ENCODE measurements at places on chromosomes 16 and 17.

DNA sequence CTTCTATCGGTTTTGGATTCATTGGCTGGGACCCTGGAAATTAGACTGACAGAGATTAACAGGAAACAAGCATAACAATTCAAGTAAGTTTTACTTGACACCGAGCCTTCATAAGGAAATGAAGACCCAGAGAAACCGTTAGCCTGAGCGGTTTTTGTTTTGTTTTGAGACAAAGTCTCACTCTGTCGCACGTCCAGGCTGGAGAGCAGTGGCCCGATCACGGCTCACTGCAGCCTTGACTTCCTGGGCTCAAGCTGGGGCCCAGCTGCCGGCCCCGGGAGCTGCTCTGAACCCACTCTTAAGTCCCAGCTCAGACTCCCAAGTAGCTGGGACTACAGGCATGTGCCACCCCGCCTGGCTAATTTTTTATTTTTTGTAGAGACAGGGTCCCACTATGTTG lies 321.3 kb downstream of the SEC14L1 start:
- no peak for DNase-seq

- DNase-seq: peak; percentile 12
Observed at GRCh38 chr16:88073201-88073721, 122.0 kb downstream of the BANP start.

- no peak for DNase-seq
Observed at GRCh38 chr16:26524281-26524680, 542.4 kb upstream of the C16orf82 start.

- DNase-seq: no peak
Observed at GRCh38 chr16:49250689-49251088, 30.9 kb downstream of the CBLN1 start.

GRCh38 chr17:21674242-21674731 lies 18.0 kb upstream of the KCNJ18 start:
- no peak for DNase-seq

DNA sequence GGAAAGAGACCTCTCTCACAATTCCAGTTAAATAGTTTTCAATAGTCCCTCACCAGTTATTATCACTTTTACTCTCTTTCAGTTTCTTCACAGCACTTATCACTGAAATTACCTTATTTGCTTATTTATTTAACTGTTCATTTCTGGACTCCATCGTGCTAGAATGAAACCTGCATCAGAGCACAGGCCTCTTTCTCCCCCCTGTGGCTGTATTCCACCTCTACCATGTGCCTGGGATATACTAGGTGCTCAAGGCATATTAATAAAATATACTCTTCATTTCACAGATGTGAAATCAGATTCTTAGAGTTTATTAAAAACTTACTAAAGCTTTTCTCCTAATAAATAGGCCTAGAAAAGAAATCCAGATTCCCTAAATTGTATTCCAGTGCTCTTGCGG lies 308.9 kb upstream of the MON1B start:
- DNase-seq: no peak

GRCh38 chr17:78092794-78093324 lies 35.7 kb downstream of the TMC6 start:
- no peak for DNase-seq

DNA sequence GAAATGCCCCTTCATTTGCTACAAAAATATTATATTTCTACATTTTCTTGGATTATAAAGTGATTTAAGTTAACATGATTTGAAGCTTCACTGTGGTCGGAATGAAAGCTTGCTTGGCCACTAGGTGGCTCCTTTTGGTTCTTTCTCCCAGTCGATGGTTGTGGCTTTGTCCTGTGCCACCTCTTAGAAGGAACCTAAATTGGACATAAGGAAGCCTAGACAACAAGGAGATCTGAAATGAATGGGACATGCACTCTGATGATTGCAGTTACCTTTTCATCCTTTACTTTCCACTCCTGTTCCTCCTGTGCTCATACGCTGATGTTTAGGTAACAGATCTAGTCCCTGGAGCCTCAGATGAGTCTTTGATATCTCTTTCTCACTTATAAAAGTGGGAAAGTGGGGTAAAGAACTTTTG lies 39.2 kb downstream of the FTO start:
- peak; percentile 22 for DNase-seq

GRCh38 chr17:16662936-16663335 lies 9.3 kb upstream of the ZNF624 start:
- DNase-seq: no peak

- no peak for DNase-seq
Observed at GRCh38 chr16:67310561-67310960, 16.0 kb downstream of the KCTD19 start.

- peak; percentile 71 for DNase-seq
Observed at GRCh38 chr16:1960665-1961630, 1.6 kb downstream of the NDUFB10 start.

- no peak for DNase-seq
Observed at GRCh38 chr16:64308721-64309120, 813.1 kb downstream of the CDH11 start.

DNA sequence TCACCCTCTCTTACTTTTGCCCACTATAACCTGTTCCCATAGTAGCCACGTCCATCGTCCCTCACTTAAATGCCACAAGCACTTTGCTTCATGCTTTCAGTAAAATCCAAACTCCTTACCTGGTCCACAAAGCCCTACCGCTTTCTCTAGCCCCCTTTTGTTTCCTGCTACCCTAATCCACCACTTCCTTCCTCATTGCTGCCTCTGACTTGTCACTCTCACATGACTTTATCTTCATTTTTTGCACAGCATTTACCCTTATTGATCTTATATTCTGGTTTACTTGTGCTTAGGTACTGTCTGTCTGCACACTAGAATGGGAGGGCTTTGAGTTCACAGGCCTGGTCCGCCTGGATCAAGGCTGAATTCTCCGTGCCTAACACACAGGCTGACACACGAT lies 340.0 kb downstream of the XYLT1 start:
- no peak for DNase-seq

DNA sequence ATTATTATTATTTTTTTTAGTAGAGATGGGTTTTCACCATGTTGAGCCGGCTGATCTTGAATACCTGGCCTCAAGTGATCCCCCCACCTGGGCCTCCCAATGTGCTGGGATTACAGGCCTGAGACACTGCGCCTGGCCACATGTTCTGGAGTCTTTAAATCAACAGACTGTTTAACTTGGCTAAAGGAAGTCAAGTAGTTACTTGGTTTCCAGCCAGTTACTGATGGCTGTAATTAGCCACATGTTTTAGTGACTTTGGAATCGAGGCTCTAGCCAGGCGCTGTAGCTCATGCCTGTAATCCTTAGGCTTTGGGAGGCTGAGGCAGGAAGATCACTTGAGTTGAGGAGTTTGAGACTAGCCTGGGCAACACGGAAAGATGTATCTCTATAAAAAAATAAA lies 699.2 kb upstream of the RBFOX1 start:
- DNase-seq: no peak

- DNase-seq: no peak
Observed at GRCh38 chr16:85983064-85983463, 84.1 kb downstream of the IRF8 start.

DNA sequence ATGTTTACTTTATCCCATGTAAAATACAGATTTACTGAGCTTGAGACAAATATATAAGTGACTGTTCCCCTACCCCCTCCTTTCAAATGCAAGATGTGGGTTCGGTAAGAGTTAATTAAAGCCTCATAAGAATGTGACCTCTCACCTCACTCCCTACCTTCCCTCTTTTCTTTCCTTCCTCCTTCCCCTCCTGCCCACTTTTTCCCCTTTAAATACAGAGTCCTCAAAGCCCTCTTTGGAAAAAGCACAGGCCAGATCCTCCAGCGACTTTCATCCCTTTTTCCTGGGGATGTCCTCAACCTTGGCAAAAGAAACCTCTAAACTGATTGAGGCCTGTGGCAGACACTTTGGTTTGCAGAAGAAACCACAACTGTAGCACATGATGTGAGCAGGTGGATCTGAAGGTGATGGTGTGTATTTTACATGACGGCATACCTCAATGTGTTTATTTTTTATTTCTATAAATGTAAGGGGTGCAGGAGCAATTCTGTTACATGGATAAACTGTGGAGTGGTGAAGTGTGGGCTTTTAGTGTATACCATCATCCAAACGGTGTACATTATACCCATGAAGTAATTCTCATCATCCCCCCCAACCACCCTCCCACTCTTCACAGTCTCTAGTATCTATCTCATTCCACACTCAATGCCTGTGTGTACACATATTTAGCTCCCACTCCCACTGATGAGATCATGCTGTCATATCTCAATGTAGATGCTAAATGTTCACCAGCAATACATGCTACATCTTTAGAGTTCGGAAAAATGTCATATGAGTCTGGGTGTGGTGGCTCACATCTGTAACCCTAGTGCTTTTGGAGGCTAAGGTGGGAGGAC lies 77.7 kb downstream of the XYLT1 start:
- no peak for DNase-seq

- no peak for DNase-seq
Observed at GRCh38 chr17:80931421-80932265, 60.0 kb upstream of the CHMP6 start.

DNA sequence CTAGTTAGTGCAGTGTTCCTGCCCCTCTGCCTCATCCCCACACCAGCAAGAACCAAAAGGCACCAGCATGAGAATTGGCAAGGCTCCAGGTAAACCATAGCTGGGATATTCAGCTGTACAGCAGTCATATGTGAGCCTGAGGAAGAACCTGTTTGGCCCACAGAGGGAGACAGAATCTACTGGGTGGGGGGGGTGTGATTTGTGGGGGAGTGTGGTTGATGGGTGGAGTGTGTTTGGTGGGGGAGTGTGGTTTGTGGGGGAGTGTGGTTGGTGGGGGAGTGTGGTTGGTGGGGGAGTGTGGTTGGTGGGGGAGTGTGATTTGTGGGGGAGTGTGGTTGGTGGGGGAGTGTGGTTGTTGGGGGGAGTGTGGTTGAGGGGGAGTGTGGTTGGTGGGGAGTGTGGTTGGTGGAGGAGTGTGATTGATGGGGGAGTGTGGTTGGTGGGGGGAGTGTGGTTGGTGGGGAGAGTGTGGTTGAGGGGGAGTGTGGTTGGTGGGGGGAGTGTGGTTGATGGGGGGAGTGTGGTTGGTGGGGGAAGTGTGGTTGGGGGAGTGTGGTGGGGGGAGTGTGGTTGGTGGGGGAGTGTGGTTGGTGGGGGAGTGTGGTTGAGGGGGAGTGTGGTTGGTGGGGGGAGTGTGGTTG lies 19.5 kb downstream of the MINK1 start:
- no peak for DNase-seq

DNA sequence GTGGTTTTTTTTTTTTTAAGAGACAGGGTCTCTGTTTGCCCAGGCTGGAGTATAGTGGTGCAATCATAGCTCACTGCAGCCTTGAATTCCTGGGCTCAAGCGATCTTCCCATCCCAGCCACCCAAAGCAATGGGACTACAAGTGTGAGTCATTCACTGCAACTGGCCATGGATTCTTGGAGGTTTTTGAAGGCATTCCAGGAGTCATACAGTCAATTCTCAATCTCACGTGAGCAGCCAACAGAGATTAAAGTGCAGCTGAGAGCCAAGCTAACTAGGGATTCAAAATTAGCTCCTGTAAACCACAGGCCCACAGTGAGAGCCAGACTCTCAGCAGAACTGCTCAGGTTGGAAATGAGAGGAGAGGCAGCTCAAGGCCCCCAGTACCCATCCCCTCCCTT lies 30.2 kb downstream of the XPO6 start:
- no peak for DNase-seq

DNA sequence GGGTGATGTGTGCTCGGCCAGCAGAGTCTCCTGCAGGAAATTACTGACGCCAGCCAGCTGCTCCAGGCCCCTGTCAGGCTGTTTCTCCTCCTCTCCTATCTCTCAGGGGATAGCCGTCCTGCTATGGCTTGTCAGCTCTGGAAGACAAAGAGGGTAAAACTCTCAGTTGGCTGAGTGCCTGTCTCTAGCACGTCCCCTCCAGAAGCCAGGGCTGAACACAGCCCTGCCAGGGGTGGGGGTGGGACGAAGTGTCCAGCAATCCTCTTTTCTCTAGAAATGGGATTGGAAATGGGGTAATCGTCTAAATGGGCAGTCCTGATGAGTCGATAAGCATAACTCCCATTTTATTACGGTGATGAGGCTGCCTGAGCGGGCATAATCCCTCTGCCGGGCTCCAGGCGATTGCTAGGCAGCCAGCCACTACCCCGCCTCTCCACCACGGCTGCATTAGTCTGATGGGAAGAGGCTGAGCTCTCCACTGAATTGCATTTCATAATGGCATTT lies 89.1 kb upstream of the GNAO1 start:
- DNase-seq: peak; percentile 73

GRCh38 chr16:8381814-8382213 lies 208.5 kb downstream of the TMEM114 start:
- DNase-seq: no peak

- no peak for DNase-seq
Observed at GRCh38 chr16:11079652-11080187, 135.4 kb downstream of the CLEC16A start.

DNA sequence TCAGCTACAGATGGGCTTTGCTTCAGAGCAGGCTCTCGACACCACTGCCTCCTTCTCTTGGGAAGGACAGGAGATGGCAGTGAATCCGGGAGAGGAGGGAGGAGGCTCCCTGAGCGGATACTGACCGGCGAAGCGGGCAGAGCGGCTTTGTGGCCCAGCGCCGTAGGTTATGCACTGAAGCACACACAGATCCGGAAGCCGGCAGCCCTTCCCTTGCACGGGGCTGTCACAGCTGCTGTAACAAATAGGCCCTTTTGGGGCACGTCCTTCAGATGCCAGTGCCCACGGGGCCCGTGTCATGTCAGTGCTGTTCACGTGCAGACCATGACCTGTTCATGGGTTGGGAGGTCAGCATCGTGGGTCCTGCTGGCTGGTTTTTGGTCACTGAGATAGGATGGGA lies 144.7 kb upstream of the CHMP6 start:
- no peak for DNase-seq

DNA sequence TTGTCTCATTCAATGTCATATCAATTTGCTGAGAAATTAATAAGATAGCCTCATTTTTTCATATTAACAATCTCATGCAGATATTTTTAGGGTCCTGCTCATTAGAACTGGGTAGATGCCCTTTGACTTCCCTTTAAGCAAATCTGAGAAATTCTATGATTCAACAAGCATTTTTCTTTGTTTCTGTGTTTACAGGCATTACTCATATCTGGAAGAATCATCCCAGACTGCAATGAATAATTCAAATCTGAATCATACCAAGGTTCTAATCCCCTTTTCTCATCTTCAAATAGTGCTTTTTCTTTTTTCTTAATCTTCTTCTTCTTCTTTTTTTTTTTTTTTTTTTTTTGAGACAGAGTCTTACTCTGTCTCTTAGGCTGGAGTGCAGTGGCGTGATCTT lies 69.2 kb upstream of the KIFC3 start:
- DNase-seq: no peak

GRCh38 chr16:12439399-12440227 lies 364.1 kb downstream of the CPPED1 start:
- DNase-seq: no peak

DNA sequence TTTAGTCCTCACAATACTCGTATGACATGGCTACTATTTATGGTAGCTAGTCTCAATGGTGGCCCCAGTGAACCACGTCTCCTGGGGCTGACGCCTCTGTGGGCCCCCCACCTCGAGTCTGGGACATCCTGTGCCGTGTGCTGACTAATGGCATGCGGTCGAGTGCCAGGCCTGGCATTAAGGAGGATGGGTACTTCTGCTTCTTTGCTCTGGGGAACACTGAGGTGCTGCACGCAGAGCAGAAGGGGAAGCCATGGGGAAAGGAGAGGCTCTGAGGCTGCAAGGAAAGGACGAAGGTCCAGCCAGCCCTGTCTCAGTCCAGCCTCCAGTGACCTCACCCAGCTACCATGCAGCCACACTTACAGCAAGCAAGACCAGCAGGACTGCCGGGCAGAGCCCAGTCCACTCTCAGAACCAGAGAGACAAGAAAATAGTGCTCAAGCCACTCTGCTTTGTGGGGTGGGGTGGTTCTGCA lies 5.7 kb upstream of the MPRIP start:
- DNase-seq: no peak

Measured in glutamatergic neuron (in vitro differentiated cells).